ENCODE measurements at places on chromosomes 1 and 21.

- no peak for DNase-seq
Observed at GRCh38 chr1:29698033-29698432, 461.7 kb downstream of the PTPRU start.

GRCh38 chr21:36250423-36251075 lies 69.4 kb upstream of the MORC3 start:
- no peak for DNase-seq

GRCh38 chr1:149884433-149885338 lies 14.7 kb upstream of the BOLA1 start:
- DNase-seq = no peak

DNA sequence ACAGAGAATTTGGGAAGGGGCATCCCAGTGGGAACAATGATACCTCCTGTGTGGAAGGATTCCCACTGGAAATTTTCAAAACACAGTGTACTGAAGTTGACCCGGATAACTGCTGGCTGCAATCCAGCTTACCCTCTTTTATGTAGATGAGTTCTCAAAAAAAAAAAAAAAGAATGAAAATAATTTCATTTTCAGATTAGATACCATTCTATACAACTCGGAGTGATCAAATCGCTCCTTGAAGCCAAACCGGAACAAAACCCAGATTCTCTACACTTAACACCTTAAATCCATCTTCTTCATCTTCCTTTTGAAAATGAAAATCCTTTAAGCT lies 69.1 kb downstream of the KAZN start:
- DNase-seq = no peak

DNA sequence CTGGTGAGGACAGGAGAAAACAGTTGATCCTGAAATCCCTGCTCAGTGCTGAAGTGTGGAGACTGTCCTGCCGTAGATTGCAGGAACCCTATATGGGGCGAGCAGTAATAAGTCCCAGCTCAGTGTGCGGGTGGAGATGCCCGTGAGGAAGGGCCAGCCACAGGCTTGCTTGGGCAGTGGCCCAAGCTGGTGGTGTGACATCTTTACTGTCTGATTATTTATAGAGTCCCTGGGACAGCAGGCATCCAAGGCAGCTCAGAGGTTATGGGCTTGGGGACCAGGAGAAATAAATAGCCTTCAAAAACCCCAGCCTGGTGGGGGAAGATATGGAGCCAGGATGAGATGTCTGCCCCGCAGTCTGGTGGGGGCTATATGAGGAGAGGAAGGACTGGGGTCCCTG lies 170.7 kb upstream of the POU3F1 start:
- DNase-seq = no peak

- DNase-seq = no peak
Observed at GRCh38 chr1:222286011-222286410, 261.9 kb downstream of the HHIPL2 start.

- no peak for DNase-seq
Observed at GRCh38 chr1:204650911-204651570, 34.5 kb downstream of the LRRN2 start.

- DNase-seq = no peak
Observed at GRCh38 chr1:230501242-230501641, 75.1 kb upstream of the PGBD5 start.

DNA sequence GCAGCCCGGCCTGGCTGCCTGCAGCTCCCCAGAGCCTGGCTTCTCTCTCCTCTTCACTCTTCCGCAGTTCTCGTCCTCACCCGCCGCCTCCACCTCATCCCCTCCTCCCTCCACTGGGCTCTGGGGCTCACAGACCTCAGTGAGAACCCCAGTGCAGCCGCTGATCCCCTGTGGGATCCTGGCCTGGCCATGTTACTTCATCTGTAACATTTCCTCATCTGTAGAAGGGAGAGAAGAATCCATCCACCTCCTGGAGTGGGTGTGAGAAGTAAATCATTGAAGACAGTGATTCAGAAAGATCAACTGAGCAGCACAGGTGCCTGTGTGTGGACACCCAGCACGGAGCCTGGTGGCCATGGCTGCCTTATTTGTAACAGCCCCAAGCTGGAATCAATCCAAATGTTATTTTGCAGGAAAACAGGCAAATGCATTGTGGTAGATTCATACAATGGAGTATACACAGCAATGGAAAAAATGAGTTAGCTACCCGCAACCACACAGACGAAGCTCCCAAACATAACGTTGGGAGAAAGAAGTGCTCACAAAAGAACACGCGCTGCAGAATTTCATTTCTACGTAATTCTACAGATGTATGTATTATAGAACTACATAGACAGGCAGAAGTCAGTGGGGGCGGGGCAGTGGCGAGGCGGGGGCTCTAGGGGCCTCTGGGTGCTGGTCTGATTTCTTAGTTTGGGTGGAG lies 8.7 kb downstream of the LAPTM5 start:
- no peak for DNase-seq

- DNase-seq = no peak
Observed at GRCh38 chr1:218616681-218617080, 271.5 kb downstream of the TGFB2 start.

GRCh38 chr1:34140011-34140676 lies 24.9 kb downstream of the CSMD2 start:
- no peak for DNase-seq

- no peak for DNase-seq
Observed at GRCh38 chr1:219670426-219671149, 57.7 kb upstream of the ZC3H11B start.

GRCh38 chr21:32712043-32712442 lies 15.8 kb downstream of the SYNJ1 start:
- DNase-seq = no peak

GRCh38 chr21:35989138-35989735 lies 71.1 kb downstream of the SETD4 start:
- no peak for DNase-seq

- no peak for DNase-seq
Observed at GRCh38 chr1:64327119-64327518, 123.7 kb downstream of the UBE2U start.

DNA sequence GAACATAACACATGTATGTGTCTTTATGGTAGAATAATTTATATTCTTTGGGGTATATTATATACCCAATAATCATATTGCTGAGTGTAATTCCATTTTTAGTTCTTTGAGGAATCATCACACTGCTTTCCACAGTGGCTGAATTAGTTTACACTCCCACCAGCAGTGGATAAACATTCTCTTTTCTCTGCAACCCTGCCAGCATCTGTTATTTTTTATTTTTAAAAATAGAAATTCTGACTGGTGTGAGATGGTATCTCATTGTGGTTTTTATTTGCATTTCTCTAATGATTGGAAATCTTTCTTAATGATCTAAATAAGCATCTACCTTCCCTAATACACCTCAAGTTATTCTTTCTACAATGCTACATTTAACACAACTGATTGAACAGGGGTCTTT lies 346.2 kb upstream of the LYPLAL1 start:
- DNase-seq = no peak

- DNase-seq = no peak
Observed at GRCh38 chr1:203206129-203206687, 19.7 kb upstream of the CHI3L1 start.

- DNase-seq = no peak
Observed at GRCh38 chr1:55084257-55084656, 44.9 kb downstream of the PCSK9 start.

DNA sequence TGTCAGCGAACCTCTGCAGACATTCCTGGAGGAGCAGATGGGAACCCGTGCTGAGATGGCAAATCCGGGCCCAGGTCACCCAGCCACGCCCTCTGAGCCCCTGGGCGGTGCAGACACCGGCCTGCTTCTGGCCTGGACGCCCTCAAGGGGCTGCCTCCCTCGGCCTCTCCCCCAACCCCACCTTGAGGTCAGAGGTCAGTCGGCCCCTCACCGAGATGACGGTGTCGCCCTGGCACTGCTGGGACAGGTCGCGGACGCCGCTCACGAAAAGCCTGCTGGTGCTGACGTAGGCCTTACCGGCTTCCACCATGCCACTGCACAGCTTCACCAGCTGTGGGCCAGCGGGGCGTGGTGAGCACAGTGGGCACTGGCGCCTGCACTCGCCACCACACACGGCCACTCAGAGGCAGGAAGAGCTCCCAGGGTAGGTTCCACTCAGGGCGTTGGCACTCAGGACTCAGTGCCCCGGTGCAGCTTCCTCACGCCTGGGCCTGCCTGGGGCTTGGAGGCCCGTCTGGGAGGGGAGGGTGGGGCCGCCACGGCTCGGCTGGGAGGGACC lies 4.7 kb downstream of the ACAP3 start:
- DNase-seq = no peak

DNA sequence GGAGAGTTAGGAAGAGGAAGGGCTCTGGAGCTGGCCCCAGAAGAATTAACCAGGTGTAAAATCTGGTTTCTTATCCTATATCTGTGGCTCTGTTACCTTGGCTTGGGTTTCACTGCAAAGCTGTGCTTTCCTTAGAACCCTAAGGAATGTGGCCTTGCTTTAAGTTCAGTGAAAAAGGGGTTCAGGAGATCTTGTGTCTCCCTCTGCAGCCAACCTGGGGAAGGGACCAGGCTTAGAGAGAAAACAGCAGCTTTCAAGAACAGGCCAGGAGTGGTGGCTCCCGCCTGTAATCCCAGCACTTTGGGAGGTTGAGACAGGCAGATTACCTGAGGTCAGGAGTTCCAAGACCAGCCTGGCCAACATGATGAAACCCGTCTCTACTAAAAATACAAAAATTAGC lies 16.1 kb upstream of the MYCL start:
- DNase-seq = no peak

- DNase-seq = no peak
Observed at GRCh38 chr1:61241973-61242381, 159.6 kb downstream of the NFIA start.

- no peak for DNase-seq
Observed at GRCh38 chr1:39900662-39901463, 854 bp downstream of the MYCL start.

GRCh38 chr1:233738396-233738795 lies 124.5 kb downstream of the KCNK1 start:
- DNase-seq = no peak

DNA sequence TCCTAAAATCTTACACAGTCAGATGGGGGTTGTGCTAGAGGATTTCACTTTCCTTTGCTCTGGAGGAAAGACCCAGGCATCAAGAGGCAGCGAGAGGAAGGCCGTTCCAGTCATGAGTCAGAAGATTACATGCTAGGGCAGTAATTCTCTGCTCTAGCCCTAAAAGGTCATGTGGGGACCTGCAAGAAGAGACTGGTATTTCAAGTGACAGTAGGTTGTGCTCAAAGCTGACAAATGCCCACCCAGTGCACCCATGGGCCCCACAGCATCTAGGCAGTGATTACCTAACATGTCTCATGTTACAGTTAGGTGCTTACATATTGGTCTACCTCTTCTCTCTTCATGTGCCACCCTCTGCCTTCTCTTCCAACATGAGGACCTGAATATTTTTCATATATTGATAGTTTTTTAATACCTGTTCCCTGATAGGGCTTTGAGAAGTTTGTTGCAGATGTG lies 99.7 kb upstream of the BEND5 start:
- DNase-seq = no peak

- no peak for DNase-seq
Observed at GRCh38 chr1:42477775-42478174, 14.7 kb downstream of the CCDC30 start.

DNA sequence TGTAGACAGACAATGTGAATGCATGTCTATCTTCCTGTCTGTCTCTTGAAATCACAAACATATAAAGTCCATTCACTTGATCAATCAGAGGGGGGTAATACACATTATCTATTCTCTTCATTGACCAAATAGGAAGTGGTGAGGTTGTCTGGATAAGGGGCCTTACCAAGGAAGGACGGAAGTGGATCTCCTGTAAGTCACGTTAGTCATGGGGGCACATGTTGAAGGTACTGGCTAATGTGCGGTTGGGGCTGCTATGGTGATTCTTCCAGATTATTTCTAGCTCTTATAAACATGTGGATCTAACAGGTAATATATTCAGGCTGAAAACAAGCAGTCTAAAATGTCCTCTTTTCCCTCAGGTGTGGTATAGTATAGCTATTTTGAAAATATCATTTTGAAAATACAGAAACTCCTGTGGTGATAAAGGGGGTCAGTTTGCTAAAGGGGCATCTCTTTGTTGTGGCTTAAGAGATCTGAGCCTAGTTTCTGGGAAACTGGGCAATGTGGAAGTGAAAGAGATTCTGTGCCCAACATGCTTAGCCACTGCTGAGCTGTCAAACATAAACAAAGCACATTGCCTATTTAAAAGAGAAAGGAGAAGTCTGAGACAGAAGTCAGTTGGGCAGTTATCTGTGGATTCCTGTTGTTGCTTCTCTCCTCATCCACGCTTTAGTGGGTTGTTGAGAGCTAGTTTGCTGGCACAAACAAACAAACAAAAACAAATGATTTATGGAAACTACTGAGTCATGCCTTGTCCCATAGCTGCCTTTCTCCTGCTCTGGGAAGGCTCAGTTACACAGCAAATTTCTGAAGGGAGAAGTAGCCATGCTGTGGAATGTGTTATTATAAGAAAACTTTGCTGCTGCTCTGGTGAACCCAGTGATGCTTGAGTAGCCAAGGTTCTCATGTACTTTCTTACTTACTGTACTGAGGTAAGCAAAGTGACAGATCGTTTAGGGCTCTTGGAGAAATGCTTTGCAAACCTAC lies 166.9 kb downstream of the HLX start:
- DNase-seq = no peak

DNA sequence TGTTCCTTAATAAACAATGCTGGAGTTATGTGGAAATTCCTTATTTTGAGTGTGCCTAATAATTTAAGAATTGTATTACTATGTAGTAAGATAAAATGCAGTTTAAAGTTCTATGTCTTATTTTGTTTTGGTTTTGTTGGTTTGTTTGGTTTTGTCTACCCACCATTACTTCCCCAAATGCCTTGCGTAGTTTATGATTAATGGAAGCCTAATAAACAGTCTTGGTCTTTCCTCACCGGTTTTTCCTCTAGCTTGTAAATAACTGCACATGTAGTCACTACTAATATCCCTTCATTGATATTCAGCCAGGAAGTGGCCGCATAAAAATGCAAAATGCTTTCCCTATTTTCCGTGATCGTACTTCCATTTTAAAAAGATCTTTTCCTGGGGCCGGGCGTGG lies 2.9 kb downstream of the SDCCAG8 start:
- DNase-seq = no peak

DNA sequence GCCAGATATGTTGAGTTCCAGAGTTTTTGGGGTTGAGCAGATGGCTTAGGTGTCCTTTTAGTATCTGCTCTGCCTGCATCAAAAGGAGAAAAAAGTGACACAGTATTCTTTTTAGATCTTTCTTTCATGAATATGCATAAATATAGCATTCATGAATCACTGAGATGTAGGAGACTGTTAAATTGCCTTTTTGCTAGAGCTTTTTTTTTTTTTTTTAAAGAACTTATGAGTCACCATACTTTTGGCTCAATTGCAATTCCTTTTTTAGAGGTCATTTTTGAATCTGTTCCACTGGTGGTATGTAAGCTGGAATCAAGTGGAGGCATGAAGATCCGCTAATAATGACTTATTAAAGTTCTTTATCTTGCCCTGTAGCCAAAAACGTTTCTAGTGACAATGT lies 480.9 kb upstream of the ZRANB2 start:
- no peak for DNase-seq

- no peak for DNase-seq
Observed at GRCh38 chr1:151801846-151802245, 3.4 kb downstream of the LINGO4 start.

- no peak for DNase-seq
Observed at GRCh38 chr1:118042501-118042900, 113.0 kb downstream of the WDR3 start.
